ENCODE measurements at places on chromosomes 5 and 9.

- ATAC-seq = no peak
Observed at GRCh38 chr9:25830381-25830780, 152.1 kb upstream of the TUSC1 start.

DNA sequence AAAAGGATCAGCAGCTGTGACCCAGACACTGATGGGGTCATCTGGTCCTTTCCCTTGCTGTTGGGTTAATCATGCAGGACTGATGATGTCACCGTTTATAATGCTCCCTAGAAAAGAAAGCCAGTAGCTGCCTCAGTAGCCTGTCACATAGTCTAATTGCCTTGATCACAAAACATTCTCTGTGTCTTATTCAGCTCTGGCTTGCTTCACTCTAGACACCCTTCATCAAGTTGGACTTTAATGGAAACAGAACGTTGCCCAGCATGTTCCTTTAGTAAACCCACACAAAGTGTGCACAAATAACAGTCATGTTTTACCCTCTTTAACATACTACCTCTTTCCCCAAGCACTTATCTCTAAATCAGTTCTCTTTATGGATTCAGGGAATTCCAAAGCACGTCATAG is 170.8 kb downstream of the SGCD start:
- no peak for ATAC-seq

DNA sequence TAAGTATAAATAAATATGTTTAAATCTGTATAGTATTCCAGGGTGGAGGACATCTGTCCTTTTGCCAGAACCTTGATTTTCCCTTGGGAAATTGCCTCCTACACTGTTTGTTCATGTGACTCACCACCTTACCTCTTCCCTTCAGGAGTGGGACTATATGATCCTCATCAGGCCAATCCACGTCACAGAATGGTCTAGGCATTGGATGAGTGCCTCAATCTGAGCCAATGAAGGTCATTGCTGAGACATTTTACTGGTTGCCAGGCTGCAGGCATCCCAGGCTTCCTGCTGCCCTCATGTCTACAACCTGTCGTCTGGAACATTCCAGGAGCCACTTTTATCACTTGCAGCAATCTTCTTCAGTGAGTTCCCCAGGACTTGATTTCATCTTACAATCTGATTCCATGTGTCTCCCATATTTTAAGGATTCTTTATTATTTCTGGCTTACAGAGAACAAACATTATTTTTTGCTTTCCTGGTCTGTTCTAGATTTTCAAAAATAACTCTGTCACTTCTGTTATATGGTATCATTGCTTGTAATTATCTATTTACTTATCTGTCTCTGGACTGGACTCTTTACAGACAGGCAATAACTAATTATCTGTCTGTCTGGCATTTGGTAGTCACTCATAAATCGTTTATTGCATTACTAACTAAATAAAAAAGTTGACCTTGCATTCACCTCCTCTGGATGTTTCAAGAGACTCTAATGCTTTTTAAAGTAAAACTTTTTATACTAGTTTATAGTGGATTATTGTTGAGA is 107.3 kb upstream of the APC start:
- no peak for ATAC-seq

DNA sequence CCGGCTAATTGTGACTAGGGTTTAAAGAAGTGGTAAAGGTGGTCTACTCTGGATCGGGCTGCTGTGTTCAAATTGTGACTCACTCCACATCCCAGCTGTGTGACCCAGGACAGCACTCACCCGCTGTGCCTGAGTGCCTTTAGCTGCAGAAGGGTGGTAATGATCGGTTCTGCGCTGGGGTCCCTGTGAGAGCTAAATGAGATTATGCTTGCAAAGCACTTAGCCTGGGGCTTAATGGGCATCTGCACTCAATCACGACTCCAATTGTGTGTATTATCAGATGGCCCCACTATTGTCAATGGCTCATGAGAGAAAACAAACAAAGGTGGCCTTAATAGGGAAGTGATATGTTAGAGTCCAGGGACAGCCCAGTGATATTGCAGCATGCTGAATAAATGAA is 25.1 kb upstream of the TBC1D2 start:
- ATAC-seq = no peak

DNA sequence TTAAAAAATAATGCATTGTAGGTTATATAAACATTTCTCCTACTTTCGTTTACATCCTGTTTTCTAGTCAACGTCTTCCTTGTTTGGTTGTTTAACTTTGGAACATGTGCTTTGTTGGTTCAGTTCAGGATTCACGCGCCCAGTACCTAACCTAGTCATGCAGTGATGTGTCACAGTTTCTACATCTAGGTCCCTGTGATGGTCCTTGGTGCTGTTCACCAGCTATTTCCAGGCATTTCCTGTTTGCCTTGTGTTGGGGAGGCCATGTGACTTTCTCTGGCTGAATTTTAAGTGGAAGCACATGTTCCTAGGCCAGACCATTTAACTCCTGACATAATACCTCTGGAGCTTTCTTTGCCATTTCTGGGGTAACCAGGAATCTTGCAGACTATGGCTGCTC is 292.3 kb downstream of the SMARCA2 start:
- no peak for ATAC-seq

DNA sequence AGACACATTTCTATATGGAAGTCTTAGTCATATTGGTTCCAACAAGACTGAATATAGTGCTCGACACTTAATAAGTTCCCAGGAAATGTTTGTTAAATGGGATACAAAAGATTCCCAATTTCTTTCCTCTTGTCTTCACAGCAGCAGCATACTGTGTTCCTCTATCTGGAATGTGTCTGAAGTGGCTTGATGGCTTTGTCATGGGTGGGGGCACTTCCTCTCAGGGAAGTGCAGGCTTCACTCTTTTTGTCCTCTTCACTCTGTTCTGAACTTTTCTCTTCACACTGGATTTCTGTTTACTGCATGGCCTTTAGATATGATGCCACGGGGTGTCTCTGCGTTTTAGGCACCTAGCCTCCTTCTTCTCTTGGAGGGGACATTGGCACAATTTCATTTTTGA is 127.7 kb upstream of the C9orf72 start:
- peak; percentile 35 for ATAC-seq

- ATAC-seq = no peak
Observed at GRCh38 chr9:89065921-89066320, 74.7 kb downstream of the S1PR3 start.

DNA sequence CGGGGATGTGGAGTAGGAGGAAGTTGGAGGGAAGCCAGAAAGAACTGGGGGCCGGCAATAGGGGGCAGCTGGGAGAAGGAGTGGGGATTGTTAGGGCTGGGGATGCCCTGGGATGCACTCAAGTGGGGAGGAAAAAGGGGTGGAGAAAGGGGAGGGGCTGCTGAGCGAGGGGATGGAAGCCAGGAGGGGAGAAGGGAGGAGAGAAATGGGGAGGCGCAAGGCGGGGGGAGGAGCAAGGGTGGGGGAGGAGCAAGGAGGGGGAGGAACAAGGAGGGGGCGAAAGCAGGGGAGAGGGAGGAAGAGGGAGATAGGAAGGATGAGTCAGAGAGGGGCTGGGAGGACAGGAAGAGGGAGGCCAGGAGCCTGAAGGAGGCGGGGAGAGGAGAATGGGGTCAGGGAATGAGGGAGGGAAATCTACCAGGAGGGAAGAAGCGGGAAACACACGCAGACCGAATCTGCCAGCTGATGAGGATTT is 1.6 kb downstream of the IRX4 start:
- ATAC-seq = no peak

DNA sequence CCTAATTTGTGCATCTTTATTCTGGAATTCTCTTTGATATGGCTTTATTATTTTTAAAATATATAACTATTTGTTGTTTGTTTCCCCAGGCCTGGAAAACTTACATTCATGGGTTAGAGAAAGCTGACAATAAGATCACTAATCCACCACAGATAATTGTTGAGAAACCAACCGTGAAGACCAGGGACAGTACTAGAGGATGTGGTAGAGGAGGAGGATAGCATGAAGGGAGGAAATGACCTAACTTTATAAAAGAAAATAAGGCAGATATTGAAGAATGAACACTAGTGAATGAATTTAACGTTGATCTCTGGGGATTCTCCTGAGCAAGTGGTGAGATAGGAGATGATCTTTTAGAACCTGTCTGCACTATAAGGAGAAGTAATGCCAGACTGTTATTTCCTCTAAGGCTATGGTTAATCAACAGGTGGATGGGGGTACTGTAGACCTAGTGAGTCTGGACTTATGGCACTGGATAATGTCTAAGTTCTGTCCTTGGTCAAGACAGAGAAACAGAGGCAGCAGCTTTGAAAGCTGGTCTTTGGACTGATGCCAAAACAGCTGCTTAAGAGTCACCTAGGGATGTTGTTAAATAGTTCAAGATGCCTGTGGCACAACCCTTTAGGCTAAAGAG is 52.4 kb downstream of the NREP start:
- no peak for ATAC-seq

- ATAC-seq = no peak
Observed at GRCh38 chr5:113397046-113397445, 37.7 kb downstream of the TSSK1B start.
